ENCODE measurements at places on chromosomes 11 and 22.

DNA sequence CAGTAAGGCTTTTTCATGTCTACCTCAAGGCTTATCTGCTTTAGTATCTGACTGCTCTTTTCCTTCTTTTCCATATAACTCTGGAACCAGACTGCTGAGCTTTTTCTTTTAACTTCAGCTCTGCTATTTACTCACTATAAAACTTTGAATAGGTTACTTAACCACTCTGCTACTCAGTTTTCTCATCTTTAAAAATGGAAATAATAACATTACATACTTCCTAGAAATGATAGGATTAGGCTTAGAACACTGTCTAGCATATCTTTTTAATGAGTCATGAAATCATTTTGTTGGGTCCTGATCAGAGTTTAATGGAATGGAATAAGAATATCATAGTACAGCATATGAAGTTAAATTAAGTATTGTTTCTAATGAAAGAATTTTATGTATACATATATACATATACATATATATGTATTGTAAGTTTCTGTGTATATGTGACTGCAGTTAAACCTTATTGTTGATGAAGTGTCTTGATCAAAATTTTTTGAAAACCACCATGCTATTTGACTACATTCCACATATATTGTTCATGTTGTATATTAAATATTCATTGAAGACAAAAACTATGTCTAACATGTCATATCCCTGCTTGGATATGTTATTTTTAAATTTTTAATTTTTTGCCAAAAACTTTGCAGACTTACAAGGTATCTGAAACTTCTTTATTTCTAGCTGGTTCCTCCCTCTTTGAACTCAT lies 120.2 kb downstream of the METTL15 start:
- no peak for DNase-seq

- no peak for DNase-seq
Measured at GRCh38 chr11:112179601-112180000, 4.3 kb downstream of the BCO2 start.

DNA sequence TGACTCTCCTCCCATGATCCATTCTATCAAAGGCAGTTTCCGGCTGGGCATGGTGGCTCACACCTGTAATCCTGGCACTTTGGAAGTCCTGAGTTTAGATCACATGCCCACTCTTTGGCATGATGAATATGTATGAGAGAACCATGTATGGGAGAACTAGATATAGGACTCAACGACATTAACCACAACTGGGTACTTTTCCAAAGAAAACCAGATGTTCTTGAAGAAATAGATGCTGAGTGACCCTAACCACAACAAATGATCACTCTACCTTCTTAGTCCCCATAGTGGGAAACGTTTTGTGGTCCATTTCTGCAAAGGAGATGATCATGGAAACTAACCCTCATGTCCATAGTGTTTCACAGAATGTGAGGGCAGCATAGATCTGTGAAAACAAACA lies 13.6 kb downstream of the FJX1 start:
- no peak for DNase-seq

DNA sequence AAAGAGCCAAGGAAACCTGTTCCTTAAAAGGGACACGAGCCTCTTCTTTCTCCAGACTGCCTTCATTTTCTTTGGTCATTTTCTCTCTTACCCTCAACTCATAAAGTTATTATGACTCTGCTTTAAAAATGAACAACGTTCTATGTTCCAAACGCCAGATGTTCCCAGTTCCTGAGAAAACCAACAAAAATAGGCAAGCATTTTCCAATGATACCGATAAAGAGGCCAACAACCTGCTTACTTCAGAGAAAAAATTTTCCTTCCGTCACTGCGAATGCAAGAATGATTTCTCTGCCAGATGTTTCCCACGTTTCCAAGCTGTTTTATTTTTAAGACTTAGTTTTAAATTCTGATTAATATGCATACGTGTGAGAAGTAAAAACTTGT lies 315 bp upstream of the TRPC6 start:
- DNase-seq = no peak

- no peak for DNase-seq
Measured at GRCh38 chr11:3617990-3618389, 23.8 kb downstream of the ART5 start.

GRCh38 chr11:73414977-73415651 lies 38.9 kb downstream of the RELT start:
- DNase-seq = no peak

GRCh38 chr11:46388619-46389449 lies 2.7 kb downstream of the CHRM4 start:
- no peak for DNase-seq

- DNase-seq = no peak
Measured at GRCh38 chr22:20546541-20546950, 39.1 kb downstream of the MED15 start.

DNA sequence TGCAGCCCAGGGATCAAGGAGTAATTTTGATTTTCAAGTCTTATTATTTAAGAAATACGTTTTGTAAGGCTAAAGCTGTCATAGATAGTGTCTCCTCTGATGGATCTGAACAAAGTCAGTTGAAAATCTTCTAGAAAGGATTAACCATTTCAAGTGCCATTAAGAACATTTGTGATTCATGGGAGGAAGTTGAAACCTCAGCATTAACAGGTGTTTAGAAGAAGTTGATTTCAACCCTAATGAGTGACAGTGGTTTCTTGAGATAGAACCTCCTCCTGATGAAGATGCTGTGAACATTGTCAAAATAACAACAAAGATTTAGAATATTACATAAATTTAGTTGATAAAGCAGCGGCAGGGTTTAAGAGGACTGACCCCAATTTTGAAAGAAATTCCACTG lies 61.7 kb downstream of the PRR5L start:
- DNase-seq = no peak

- no peak for DNase-seq
Measured at GRCh38 chr11:45538939-45539338, 126.5 kb downstream of the CHST1 start.

DNA sequence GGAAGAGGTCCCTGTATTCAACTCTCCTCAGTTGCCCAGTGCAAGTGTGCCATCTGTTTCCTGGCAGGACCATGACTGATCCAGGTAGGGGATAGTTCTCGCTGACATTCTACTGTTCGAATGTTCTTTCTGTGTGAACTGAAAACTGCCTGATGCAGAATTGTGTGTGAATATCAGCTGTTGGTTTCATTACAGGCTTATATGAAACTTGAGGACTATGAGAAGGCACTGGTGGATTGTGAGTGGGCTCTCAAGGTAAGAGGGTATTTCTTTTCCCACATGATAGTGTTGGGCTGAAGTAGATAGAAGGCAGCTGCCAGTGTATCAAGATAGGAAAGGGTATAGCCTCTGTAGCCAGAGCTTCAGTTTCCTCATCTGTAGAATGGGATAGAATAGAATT lies 15.3 kb downstream of the TTC12 start:
- DNase-seq = no peak

DNA sequence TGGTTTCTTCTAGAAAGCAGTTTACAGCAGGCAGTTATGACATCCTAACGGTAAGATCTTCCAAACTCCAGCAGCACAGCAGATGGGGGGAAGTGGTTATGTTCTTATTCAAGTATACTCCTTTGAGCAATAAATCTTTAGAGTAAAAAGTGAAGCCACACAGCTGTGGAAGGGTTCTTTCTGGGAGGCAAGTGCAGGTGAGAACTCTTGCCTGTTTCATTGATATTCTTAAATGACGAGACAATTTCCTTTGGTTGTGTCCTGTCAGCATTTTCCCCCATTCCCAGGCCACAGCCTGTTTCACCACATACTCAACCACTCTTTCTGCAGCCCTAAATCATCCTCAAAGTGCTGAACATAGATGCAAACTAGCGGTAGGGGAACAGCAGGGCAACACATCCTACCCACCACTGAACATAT lies 207.3 kb upstream of the MTNR1B start:
- DNase-seq = no peak

DNA sequence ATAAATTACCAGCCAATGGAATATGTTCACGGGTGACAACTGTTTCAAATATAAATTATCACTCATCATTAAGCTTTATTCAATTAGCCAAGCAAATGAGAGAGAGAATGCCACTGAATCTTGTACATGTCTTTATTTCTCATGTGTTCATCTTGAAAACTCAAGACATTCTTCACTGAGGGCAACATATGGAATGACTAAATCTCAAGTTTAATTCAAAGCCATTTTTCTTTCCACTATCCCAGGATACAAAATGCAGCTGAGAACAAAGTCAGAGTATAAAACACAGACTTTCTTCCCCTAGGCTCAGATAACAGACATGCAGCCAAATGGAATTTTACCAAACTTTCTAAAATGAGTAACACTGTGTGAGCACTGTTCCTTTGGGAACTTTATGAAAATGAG lies 12.1 kb upstream of the BBOX1 start:
- no peak for DNase-seq

GRCh38 chr11:96091476-96091875 lies 167.6 kb upstream of the MTMR2 start:
- DNase-seq = no peak

Measured in NCI-H187 (cell line).